ENCODE measurements at places on chromosomes 12 and 14.
A peak's percentile ranks its signal among the peaks of the same experiment; 100 is the strongest.

- no peak for DNase-seq
Measured at GRCh38 chr12:69338120-69338859, 9.9 kb upstream of the LYZ start.

DNA sequence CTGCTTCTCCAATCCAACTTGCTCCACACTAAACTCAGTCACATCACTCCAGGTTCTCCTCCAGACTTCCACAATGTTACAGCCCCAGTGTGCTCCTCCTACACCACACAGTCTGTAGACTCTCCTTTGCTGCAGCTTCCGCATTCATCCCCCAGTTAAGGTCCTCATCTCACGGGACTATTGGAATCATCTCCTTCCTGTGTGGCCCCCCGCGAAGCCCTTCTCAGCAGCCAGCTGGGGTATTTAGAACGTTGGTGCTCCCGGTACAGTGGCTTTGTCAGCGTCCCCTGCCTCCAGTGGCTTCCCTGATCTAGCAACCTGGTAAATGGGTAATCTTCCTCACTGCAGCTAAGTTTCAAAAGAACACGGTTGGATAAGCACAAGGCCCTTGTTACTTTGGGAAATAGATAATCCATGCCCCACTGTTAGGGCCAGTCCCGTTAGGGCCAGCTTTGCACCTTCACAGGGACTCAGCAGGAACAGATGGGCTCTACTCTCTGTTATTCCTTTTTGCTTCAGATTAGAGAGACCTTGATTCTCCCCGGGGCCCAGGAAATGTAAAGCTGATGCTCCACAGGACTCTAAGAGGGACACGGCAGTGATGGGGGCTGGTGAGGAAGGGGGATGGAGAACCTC lies 823 bp upstream of the TSPAN11 start:
- DNase-seq: no peak

DNA sequence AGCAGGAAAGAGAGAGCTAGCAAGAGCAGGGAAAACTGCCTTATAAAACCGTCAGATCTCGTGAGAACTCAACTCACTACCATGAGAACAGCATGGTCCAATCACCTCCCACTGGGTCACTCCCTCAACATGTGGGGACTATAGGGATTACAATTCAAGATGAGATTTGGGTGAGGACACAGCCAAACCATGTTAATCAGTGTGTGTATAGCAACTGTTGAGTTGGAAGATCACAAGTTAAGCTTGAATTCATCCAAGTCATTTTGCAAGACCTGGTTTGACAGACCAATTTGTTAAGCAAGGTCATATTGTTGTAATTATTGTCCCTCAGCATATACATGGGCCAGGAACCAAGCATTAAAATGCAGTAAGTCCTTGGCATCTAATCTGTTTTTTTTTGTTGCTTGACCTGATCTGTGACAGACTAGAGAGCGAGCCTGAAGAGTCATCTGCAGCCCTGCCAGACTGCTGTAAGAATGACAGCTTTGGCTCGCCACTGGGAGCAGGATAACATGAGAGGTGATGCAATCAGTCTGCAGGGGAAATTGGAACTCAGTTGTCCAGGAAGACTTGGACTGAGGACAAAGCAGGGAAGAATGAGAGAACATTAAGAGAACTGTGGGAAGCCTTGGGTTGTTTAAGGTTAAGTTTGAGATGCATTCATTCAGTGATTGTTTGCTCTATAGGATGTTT lies 297.6 kb upstream of the SEL1L start:
- DNase-seq: no peak

GRCh38 chr12:48442179-48442847 lies 30.0 kb upstream of the ANP32D start:
- no peak for DNase-seq

DNA sequence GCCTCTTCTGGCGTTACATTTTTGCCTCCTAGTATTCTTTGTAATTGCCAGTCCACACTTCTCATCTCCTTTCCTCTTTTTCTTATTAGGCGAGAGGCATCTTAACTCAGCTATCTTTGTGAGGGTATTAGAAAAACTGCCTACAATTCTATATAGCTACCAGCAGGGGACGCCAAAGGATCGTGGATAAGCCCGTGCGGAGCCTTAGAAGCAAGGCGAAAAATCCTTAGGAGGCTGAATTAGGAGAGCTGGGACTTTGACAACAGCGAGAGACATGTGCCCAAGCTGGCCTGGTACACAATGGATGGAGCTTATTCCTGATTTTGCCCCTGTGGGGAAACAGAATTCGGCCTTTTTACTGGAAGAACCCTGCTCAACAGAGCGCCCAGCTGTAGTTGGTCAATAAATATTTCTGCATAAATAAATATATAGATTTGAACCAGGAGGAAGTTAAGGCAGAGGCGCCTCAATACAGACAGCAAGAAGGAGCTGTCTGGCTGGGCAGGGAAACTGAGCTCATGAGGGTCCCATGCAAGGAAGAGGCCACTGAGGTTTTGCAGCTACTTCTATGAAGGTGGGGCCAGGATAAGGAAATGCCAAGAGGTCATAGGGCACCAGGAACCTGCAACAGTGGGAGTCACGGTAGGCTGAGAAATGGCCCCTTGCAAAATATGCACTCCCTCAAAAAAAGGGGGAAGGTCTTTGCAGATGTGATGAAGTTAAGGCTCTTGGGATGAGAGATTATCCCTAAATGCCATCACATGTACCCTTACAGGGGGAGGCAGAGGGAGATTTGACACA lies 14.6 kb upstream of the RBM19 start:
- no peak for DNase-seq

- peak; percentile 17 for DNase-seq
Measured at GRCh38 chr12:67698672-67699581, 50.4 kb downstream of the DYRK2 start.

- no peak for DNase-seq
Measured at GRCh38 chr12:69150083-69150795, 89.1 kb upstream of the CPSF6 start.
